ENCODE measurements at places on chromosomes 5 and 9. TPM values are rescaled to one million over a fixed set of nuclear protein-coding genes. Genes with fewer than 3 reads are reported as not detected.

OTULINL gene
- total RNA-seq: 0.14 TPM

SMIM33 gene
- total RNA-seq: not detected

PTAR1 gene
- 43.5 TPM for total RNA-seq

PCDHGB6 gene
- 2.1 TPM for total RNA-seq

RUSC2 gene
- total RNA-seq: 16.7 TPM

SOX30 gene
- total RNA-seq: not detected

PCDHGC5 gene
- 0.53 TPM for total RNA-seq

SPINK13 gene
- not detected for total RNA-seq

C7 gene
- 7.7 TPM for total RNA-seq

PPP2R2B gene
- not detected for total RNA-seq

PCDHB12 gene
- total RNA-seq: 0.33 TPM

ANGPTL2 gene
- 17.8 TPM for total RNA-seq

PCDHGA9 gene
- total RNA-seq: 1.8 TPM

AK3 gene
- 53.0 TPM for total RNA-seq

PTPN3 gene
- 1.1 TPM for total RNA-seq

LCN15 gene
- not detected for total RNA-seq

SLC1A3 gene
- not detected for total RNA-seq

LRRC8A gene
- 129 TPM for total RNA-seq

SGCD gene
- total RNA-seq: not detected

KIF27 gene
- total RNA-seq: 2.7 TPM

RLN1 gene
- not detected for total RNA-seq

CAMK4 gene
- 2.2 TPM for total RNA-seq

EQTN gene
- total RNA-seq: not detected

CENPK gene
- 22.3 TPM for total RNA-seq

CDH18 gene
- not detected for total RNA-seq

RNF224 gene
- 0.07 TPM for total RNA-seq

PCDHB11 gene
- total RNA-seq: 0.13 TPM

SLC36A2 gene
- total RNA-seq: not detected

PFN3 gene
- total RNA-seq: not detected

GCNT4 gene
- 0.07 TPM for total RNA-seq

ZNF883 gene
- 2.6 TPM for total RNA-seq

GPX8 gene
- 46.2 TPM for total RNA-seq

PTGS1 gene
- 14.4 TPM for total RNA-seq

ZNF454 gene
- total RNA-seq: 0.40 TPM

TAF11L10 gene
- not detected for total RNA-seq

C5orf52 gene
- not detected for total RNA-seq

Measured in pulmonary artery endothelial cell (primary cell).